Cardiac fibroblast (primary cell): ENCODE measurements at places on chromosomes 11 and 22.

DNA sequence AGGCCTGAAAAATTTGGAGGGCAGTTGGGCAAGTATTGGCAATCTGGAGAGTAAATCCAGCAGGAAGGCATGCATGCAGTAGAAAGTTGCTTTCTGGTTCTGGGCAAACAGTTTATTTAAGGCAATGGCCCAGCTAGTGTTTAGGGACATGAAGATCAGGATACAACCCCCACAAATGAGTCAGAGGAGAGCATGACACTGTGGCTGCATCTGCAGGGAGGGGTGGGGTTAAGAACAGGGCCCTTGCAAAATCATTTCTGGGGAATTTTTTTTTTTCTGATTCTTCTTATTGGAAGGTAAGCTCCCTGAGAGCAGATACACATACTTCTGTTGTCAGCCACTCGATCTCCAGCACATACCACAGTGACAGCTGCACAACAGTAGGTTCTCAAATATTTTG, 61.1 kb downstream of the FDX1 start:
- peak; percentile 71 for DNase-seq

DNA sequence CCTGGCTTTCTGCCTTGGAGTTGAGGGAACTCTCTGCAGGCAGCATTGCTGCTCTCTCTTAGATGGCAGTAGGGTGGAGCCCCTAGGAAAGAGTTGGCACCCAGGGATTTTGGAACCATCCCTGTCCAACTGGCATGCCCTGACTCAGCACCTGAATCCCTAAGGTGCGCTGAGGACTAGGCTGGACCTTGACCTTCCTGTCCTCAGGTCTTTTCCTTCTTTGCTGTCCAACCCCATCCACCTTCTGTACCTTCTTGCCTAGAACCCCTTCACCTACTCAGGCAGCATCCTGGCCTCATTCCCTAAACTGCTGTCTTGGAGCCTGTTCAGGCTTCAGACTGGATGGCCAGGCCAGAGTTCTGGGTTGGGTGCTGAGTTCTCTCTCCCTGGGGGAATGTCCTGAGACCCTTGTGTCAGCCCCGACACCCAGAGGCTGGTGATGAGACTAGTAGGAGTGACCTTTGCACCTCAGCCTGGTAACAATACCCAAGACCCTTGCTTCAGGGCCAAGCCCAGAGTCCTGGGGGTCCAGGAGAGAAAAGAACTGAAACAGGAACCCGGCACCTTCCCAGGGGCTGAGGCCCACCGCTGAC, 2.5 kb upstream of the POLD4 start:
- no peak for DNase-seq

GRCh38 chr22:38549101-38549894, 20.7 kb downstream of the DMC1 start:
- no peak for DNase-seq

- DNase-seq, result no peak
These were observed 66.7 kb upstream of the CLTCL1 start for GRCh38 chr22:19358195-19358594.

DNA sequence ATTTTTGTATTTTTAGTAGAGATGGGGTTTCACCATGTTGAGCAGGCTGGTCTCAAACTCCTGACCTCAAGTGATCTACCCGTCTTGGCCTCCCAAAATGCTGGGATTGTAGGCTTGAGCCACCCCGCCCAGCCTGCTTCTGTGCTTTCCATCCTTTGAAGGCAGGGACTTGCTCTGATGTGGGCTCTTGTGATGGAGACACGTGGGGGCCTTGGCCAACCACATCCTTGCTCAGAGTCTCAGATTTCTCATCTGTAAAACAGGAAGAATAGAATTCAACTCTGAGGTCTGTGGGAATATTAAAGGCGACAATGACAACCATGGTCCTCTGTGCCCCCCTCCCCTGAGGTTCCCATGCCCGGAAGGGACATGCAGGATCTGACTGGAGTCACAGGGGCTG, 3.8 kb upstream of the GGA1 start:
- no peak for DNase-seq

- DNase-seq, result no peak
These were observed 14.1 kb downstream of the ENDOD1 start for GRCh38 chr11:95103701-95104100.

GRCh38 chr11:69841170-69841858, 22.1 kb upstream of the FGF3 start:
- DNase-seq, result no peak

GRCh38 chr22:44665115-44665514, 36.9 kb upstream of the PRR5 start:
- no peak for DNase-seq

DNA sequence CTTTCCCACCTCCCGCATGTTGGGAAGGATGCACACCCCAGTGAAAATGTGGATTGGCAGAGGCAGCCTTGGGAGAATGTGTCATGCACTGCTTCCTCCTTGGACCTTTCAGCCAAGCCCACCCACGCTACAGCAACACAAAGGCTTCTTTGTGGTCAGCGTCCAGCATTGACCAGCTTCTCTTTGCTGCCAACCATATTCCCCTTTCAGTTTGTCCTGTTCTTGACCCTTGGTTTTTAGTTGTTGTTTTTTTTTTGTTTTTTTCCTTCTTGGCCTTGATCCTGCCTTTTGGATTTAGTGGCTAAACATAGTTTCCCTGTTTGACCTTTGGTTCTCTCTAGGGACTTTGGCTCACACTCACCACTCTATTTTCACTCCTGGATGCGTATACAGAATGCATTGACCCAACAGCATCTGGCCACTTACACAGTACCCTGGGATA, 573.6 kb downstream of the INSC start:
- DNase-seq, result peak; percentile 92

GRCh38 chr11:74691755-74692154, 39.5 kb downstream of the CHRDL2 start:
- DNase-seq, result no peak

GRCh38 chr22:43521716-43522115, 109.9 kb downstream of the MPPED1 start:
- DNase-seq, result no peak

DNA sequence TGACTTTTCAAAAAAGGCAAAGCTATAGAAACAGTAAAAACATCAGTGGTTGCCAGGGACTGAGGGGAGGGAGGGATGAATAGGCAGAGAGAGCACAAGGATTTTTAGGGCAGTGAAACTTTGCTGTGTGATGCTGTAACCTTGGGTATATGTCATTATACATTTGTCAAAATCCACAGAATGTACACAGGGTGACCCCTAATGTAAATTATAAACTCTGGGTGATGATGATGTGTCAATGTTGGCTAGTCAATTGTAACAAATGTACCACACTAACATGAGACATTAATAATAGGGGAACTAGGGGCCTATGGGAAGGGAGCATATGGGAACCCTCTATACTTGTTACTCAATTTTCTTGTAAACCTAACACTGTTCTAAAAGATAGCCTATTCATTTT, 24.8 kb downstream of the RIBC2 start:
- DNase-seq, result no peak

- DNase-seq, result no peak
These were observed 38.3 kb downstream of the TSPAN18 start for GRCh38 chr11:44765026-44765595.

DNA sequence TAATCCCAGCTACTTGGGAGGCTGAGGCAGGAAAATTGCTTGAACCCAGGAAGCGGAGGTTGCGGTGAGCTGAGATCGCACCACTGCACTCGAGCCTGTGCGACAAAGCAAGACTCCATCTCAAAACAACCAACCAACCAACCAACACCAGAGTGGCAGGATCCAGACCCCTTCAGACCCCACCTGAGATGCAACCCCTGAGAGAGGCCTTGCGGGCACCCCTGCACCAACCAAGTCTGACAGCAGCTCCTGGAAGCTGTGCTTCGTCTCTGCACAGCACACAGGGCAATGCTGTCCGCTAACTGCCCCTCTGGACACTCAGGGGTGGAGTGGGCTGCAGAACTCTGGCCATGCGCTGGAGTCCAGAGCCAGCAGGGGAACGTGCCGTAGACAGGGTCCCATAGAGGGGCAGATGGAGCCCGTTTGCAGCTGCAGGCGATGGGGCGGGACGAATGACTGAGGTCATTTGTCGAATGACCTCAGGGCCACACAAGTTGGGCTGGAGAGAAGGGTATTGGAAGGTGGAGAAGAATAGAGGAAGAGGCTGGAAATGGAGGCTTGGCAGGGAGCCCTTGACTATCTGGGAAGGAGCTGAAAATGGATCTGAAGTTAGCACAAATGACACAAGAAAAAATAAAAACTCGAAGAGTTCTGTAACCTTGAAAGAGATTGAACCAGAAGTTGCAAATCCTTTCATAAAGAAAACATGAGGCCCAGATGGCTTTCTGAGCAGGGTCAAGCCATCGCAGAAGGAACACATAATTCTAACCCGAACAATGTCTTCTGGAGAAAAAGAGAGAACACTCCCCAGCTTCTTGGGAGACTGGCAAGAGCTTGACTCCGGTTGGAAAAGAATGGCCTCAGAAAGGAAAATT, 199.7 kb downstream of the CTTN start:
- no peak for DNase-seq

DNA sequence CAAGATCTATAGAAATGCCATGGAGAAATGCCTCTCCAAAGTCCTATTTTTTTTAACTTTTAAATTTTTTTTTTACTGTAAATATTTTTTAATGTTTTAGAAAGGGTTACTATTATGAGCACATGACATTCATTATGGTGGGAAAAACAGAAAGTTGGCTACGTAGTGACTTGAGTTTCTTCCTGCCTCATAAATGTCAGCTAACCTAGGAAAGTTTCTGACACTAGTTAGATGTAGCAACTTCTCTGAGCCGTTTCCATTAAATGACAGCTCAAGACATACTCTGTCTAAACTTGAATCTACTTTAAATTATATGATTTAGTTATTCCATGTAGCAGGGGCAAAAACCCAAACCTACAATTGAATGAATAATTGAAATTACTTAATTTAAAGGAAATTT, 18.4 kb upstream of the CTSC start:
- DNase-seq, result no peak

- DNase-seq, result peak; percentile 76
These were observed 59.2 kb downstream of the SLC35F2 start for GRCh38 chr11:107799218-107799859.

DNA sequence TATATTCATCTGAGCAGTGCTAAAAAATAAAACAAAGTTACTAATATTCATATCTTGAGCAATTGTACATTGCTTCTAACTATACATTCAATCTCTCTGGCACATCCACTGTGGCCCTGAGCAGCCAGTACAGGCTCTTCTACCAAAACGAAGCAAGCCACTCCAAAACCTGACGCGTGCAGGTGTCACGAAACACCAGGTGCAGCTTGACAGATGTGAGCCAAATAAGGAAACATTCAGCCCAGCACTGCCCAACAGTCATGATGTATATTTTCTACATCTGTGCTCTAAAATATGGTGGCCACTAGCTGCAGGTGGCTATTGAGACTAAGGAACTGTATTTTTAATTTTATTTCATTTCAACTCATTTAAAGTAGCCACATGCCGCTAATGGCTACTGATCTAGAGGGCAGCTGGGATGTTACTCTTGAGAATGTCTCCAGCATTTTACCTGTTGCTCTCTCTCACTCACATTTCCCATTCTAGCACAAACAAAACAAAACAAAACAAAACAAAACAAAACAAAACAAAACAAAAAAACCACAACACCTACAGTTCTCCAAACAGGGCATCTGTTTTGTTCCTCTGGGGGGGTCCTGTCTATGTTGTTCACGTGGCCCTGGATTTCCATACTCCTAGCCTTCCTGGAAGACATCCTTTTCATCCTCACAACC, 77.7 kb downstream of the LARGE1 start:
- no peak for DNase-seq

GRCh38 chr22:50178871-50179869, 6.5 kb upstream of the TRABD start:
- DNase-seq, result no peak

DNA sequence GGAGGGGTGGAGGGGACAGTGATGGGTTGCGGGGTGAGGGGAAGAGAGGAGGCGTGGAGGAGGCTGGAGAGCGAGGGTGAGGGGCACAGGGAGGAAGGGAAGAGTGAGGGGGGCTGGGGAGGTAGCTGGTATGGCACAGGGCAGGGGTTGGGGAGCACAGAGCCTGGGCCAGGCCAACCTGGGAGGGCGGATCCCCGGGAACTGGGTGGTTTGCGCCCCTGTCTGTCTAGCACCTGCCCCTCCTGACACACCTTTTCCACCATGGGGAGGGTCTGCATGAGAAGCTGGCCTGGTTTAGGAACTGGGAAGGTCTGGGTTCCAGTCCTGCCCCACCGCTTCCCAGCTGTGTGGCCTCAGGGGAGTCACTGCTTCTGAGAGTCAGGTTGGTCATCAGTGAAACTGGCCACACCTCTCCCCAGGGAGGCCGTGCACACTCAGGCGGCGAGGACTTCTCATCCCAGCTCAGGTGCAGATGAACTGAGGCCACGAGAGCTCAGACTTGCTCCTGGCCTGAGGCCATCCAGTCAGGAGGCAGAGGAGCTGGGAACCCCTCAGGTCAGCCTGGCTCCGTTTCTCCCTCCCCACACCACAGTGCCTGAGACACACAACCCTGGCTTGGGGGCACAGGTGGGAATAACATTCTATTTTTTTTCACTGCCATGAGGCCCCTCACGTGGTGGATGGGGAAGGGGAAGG, 95.6 kb downstream of the PHF21B start:
- DNase-seq, result no peak

DNA sequence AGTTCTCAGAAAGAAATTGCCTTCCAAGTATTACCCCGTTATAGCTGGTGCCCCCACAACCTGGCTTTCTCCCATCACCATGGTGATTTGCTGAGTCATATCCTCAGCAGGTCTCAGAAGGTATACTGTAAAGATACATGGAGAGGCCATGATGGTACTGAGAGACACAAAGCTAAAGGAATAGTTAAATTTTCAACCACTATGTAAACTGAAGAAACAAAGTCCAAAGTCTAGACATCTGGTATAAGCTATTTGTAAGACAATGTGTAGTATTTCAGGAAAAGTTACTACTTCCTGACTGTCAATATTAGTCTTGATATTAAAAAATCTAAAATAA, 377.1 kb downstream of the DCDC1 start:
- DNase-seq, result no peak

GRCh38 chr11:536841-537621, at the start of gene LRRC56:
TSS of gene LRRC56 (plus strand) at chr11:537527. CDS start at chr11:540685, 3,158 bp downstream.
- peak; percentile 76 for DNase-seq

DNA sequence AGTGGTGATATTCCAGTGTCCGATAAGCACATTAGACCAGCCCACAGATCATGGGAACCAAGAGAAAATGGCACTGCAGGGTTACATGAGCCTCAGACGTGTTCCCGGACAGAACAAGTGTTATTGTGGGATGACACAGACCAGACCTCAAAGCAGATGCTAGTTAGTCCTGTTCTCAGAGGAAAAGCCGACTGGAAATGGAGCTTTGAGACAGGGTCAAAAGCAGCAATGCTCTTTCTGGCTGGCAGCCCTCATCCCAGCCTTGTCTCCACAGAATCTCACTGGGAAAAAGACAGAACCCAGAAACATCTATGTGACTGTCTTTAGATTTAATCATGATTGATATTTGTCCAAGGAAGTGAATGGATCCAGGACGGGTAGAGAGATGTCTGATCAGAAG, 506.8 kb downstream of the INSC start:
- no peak for DNase-seq

DNA sequence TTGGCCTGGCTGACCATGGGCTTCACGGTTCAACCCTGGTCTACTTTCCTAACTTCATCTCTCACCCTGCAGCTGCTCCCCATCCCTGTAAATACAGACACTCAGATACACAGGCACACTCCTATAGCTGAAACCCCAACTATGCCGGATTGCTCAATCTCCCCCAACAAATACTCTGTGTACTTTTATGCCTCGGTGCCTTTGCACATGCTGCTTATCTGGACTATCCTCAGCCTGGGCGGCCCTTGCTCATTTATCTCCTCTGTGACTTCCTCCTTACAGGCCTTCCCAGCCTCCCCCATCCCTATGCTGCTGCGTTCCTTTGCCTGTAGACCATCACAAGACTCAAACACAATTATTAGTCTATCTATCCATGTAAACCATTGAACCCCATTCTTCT, 76.6 kb downstream of the PKNOX2 start:
- no peak for DNase-seq

GRCh38 chr22:20751185-20751851, 22.6 kb upstream of the SERPIND1 start:
- DNase-seq, result peak; percentile 10
